ENCODE measurements at places on chromosomes 1 and 21.

DNA sequence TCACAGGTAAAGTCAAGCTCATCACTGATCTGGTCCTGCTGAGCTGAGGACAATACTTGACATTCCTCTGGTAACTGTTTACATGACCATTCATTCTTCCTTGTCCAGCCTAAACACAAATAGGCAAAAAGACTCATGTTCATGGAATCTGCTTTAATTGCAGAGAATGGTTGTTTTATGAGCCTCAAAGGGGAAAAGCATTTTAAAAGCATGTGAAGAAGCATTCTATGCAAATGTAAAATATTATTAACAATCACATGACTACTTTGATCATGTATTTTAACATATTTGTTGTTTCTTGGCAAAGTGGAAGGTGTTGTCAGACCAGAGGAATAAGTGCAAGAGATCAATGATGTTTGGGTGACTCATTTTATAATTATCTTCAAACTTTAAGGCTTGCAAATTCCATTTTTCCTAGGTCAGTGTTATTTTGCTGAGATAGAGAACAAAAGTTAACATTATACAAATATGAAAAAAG is 133.7 kb downstream of the RUNX1 start:
- no peak for DNase-seq

- no peak for DNase-seq
Observed at GRCh38 chr1:22791831-22792347, 81.2 kb downstream of the EPHB2 start.

GRCh38 chr1:8494681-8495080 is 176.8 kb downstream of the SLC45A1 start:
- DNase-seq = no peak

DNA sequence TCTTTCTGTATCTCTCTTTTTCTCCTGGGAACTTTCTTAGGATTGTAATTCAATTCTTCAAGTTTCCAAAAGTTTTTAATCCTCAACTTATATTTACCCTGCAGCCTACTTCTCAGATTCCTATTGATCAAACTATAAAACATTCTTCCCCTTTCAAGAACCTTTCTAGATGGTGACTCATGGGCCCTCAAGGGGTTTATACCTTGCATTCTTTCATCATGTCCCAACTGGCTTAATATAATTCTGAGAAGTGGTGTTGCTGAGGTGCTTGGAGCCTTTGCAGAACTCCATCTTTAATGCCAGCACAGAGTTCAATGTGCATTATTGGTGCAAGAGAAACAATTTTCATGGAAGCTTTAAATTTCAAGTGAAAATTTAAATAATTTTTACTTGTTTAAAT is 273.4 kb downstream of the VAV3 start:
- no peak for DNase-seq

GRCh38 chr1:159058751-159059150 is 17.8 kb downstream of the AIM2 start:
- no peak for DNase-seq

GRCh38 chr1:22529901-22530621 is 33.2 kb upstream of the EPHA8 start:
- DNase-seq = no peak

DNA sequence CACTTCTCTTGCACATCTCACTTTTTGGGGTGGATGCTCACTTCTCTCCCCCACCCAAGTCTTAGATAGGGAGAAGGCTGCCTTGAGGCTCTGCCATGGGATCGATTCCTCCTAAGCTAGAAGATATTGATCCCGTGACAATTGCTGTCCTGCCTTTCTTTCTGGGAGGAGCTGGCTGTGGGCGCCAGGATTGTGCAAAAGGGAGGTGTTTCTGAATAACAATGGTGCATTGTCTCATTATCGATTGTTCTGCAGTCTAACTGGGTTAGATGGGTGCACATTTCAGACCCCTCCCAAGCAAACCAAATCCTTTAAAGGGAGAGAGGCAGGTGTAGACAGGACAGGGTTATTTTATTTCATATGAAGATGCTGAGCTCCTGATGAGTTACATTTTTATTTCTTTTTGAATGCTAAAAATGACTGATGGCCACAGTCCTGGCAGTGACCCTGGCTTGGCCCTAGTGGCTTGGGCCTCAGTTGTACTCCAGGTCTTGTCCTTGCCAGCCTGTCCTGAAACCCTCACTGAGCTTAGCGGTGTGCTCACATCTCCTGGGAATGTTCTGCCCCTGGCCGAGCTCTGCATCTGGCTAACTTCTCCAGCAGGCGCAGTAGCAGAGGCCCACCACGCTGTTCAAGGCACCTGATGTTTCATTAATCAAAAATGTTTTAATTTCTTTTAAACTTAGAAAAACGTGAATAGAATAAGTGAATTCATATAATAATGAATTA is 99.0 kb upstream of the KAZN start:
- no peak for DNase-seq

- DNase-seq = no peak
Observed at GRCh38 chr1:232873931-232874330, 68.7 kb downstream of the MAP10 start.

DNA sequence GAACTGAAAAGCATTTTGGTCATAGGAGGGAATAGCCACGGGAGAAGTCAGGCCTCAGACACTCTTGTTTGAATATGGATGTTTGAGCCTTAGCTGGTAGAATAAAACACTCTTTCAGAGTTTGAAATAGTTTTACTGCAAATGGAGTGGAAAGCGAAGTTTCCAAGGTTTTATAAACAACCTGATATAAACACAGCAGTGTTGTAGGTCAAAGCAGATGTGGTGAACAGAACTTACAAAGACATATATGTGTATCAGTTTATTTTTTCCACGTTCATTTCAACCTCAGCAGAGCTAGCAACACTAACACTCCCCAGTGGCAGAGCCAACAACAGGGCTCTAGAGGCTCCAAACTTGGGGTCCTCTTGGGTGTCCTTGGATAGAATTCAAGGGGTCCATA is 89.9 kb downstream of the WLS start:
- no peak for DNase-seq

DNA sequence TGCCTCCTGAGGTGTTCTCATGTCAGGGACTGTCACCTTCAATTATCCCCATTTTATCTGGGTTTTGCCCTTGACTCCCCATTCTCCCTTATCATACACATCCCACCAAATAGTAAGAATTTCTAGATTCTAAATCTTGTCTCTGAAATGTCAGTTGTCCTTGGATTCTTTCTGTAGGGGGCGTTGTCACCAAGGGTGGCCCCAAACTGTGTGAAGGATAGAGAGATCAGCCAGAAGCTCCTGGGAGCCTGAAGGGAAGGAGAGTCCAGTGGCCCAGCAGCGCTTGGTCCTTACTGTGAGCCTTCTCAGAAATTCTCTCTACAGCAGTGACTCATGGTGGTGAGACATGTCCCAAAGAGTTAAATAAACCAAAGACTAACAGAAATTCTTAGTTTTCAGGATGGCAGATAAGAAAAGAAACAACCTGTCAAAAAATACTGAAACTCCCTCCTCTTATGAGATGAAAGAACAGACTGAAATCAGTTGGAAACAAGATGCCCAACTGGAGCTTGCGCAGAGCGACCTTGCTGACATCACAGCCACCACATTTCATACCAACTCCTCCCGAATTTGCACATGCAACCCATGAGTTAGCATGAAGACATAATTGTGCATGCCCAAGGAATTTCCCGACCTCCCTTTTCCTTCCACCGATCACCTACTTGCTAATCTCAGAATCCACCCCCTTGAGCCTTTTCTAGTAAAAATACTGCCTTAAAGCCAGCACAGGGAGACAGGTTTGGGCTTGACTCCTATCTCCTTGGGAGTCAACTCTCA is 109.8 kb downstream of the ELAVL4 start:
- no peak for DNase-seq

DNA sequence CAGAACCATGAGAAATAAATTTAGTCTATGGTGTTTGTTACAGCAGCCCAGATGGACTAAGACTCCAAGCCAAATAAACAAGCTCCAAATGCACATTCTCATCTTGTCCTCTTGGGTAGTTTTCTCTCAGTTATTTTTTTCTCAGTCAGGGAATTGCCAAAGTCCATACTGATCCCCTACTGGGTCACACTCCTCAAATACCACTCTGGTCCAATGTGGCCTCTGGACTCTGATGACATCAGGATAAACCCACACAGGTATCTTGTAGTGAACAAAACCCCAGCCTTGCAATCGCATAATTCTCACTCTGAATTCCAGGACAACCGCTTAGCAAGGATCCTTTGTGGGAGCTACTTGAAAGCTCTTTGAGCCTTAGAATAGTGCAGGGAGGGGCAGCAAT is 248.4 kb upstream of the JUN start:
- DNase-seq = no peak

- DNase-seq = no peak
Observed at GRCh38 chr1:69438056-69438795, 129.5 kb upstream of the LRRC7 start.

DNA sequence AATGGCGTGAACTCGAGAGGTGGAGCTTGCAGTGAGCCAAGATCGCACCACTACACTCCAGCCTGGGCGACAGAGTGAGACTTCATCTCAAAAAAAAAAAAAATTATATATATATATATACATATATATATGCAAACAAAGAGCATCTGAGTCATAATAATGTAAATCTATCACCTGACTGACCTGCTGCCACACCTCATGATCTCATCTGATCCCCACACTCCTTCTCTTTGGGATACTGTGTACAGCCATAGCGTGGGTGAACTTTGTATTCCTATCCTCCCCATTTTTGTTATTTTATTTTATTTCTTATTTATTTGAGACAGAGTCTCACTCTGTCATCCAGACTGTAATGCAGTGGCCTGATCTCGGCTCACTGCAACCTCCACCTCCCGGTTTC is 2.6 kb upstream of the HDAC1 start:
- no peak for DNase-seq

- no peak for DNase-seq
Observed at GRCh38 chr21:19850157-19850556, 1148.1 kb upstream of the NCAM2 start.

DNA sequence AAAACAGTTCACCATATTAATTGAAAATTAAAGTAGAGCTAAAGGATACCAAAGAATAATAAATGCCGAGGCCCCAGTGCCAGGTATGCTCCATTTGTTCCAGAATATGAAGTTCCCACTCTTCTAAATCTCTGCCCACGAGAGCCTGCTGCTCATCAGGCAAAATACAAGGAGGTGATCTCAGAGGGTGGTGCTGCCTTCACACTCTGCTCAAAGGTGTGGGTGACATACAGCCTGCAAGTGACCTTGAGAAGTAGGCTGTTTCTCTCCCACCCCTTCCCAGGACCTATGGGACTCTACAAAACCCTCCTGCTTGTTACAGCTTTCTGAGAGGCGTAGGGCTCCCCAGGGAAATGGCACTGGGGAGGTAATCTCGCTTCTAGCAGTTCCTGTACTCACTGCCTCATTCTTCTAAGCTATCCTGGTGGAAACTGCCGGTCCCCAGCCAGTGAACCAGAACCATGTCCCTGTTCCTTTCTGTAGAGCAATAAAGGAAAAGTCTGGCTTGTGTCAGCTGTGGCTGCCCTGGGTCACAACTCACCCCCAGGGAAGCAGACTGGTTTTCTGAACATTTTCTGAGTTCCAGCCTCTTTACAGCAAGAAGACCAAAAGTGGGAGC is 26.9 kb upstream of the DPT start:
- peak; percentile 74 for DNase-seq

DNA sequence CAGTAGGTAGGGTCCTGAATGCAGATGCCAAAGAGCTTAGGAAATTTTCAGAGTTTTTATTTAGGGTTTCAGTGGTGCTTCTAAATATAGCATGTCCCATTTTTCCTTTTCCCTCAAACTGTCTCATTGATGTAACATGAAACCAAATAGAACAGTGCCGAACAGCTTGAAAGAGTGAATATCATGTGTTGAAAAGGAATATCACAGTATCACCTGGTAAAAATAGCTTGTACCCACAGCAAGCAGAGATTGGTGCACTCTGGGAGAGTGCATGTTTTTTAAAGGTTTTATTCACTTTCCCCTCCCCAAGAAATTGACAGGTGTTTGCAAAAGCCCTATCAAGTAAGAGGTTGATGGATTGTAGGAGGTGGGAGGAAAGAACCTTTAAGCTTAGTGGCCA is 41.9 kb upstream of the ELAVL4 start:
- no peak for DNase-seq

DNA sequence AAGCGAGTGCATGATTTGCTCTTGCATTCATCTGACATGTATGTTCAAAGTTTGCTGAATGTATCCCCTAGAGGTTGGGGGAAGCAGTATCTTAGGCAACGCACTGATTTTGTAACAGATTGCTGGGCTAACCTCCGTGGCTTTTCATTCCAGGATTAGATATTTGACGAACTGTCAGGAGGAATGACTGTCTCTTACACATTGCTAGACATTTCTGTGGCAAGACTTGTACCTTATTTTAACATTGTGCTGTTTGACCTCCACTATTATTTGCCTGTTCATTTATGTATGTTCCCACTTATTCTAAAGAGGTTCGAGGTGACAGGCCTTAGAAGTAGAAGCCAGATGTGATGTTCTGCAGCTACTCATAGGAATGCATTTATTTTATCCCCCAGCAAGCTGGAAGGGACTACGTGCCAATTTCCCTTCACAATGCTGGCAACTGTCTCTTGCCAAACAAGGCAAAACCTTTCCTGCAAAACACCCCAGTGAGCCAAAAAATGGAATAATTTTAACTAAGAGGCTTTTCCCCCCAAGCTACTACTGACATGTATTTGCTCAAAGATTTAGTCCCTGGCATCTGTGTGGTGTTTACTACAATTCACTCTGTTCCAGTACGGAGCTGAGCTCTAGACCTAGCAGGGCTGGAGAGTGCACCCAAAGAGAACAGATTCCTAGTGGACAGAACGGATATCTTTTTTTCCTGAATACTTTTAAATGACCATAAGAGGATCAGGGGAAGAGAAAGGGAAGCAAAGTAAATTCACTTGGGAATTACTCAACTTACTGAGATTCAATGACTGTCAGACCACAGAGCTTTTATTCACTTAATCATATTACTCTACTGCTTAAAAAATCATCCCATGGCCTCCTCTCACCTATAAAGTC is 646.2 kb downstream of the SMYD3 start:
- no peak for DNase-seq

DNA sequence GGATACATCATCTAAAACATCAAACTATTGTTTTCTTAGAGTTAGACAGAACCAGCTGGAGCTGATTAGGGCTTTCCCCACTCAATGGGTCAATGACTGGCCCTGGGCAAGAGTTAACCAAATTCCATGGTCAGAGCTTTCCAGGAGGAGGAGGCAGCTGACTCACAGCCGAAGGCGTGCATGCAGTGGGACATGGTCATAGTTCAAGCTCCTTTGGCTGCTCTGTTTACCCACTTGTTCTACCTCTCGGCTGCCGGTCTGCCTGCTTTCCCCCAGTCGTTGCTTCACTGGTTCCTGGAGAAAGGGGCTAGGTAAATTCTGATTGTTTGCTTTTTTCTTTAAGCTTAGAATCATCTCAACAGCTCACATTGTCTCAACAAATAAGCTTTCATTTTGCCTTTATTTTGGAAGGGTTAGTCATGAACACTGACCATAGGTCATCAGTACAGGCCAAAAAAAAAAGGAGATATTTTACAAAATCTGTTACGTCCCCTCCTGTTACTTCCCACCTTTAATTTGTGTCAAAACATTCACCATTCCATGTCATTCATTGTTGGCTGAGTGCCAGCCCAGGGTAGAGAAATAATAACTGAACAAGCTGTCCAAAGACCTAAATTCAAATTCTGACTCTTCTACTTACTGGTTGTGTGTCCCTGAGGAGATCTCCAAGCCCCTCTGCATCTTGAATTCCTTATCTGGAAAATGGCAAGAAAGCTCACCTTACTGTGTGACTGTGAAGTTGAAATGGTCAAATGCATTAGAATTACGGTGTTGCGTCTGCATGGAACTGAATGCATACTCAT is 12.0 kb downstream of the MAB21L3 start:
- DNase-seq = no peak

- DNase-seq = no peak
Observed at GRCh38 chr21:43358940-43359822, 67.8 kb downstream of the SIK1 start.
